ENCODE measurements at places on chromosomes 11 and 22. TPM values are rescaled to one million over a fixed set of nuclear protein-coding genes. Genes with fewer than 3 reads are reported as not detected.

The BIK gene
- total RNA-seq: 3.0 TPM

The BCO2 gene
- 1.0 TPM for total RNA-seq

The LRRC56 gene
- 2.5 TPM for total RNA-seq

The C11orf97 gene
- not detected for total RNA-seq

The CHRM1 gene
- not detected for total RNA-seq

The ZNF215 gene
- 14.1 TPM for total RNA-seq

The RAG2 gene
- total RNA-seq: not detected

DNA sequence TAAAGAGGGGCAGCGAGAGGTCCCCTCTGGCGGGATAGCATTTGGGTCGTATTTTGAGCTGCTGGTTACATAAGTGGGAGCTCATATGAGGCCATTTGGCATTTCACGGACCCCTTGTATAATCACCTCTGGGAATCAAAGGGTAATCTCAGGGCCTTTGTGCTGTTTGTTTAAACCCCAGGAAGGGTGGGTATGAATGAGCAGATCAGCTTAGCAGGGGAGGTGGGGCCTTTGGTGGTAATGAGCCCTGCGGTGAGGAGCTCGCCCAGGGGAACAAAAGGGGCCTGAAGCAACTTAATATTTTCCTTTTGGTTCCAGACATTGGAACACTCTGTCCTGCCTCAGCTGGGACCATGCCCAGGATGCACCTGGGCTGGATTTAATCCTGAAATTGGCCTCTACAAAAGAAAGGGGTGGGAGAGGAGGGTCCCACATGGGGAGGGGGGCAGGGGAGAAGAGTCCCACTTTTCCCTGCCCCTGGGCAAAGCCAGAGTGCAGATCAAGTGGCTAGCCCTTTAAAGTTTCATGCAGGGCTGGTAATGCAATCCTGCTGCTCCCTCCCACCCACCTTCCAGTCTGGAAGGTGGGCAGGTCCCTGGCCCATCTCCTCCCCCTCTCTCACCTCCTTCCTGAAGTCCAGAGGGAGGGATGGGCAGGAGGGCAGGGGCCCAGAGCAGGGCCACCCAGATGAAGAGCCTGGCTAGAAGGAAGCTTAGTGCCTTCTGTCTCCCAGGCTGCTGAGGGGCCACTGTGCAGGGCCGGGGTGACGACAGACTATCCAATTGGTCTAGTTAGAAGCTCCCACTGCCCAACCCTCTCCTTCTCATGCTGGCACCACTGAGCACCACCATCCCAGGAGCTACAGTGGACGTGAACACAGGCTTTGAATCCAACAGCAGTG is 10.5 kb downstream of the TSKU start:
- no peak for DNase-seq
- peaks cover 44% of the 10 kb centered on the region for H3K36me3 ChIP-seq
- H3K27me3 ChIP-seq: no peaks in the 10 kb centered on the region
- peak overlapping the region; percentile 68 for H3K27ac ChIP-seq
- H3K4me3 ChIP-seq: no peak overlapping the region

- H3K4me3 ChIP-seq: no peak overlapping the region
- no peaks in the 10 kb centered on the region for H3K36me3 ChIP-seq
- peaks cover 39% of the 10 kb centered on the region for H3K4me1 ChIP-seq
- H3K27me3 ChIP-seq: no peaks in the 10 kb centered on the region
- H3K27ac ChIP-seq: no peak overlapping the region
- no peak for DNase-seq
These were observed 1194.3 kb upstream of the TENM4 start for GRCh38 chr11:80635178-80635577.

- H3K36me3 ChIP-seq: peaks cover 19% of the 10 kb centered on the region
- H3K4me1 ChIP-seq: peaks cover 12% of the 10 kb centered on the region
- no peak for DNase-seq
- H3K27ac ChIP-seq: peak overlapping the region; percentile 83
- no peak overlapping the region for H3K4me3 ChIP-seq
- H3K27me3 ChIP-seq: no peaks in the 10 kb centered on the region
These were observed 31.2 kb downstream of the ARHGAP8 start for GRCh38 chr22:44783581-44783980.

DNA sequence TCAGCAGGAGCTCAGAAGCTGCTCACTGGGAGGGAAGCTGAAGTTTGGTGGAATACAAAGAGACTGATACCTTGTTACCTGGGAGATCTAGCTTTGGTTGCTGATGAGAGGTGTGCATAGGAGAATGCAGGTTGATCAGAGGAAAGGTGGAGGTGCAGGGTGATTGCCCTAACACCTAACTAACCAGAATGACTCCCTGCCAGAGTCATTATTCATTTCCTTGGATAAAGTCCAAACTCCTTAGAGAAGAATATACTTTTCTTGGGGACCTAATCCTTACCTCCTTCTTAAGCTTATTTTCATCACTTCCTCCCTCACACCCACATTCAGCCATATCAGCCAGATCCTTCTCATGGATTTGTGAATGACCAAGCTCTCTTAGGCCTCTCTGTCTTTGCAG is 814.2 kb upstream of the TENM4 start:
- no peak overlapping the region for H3K27ac ChIP-seq
- no peaks in the 10 kb centered on the region for H3K36me3 ChIP-seq
